Activated T-helper 1 cell treated with anti-CD3 and anti-CD28 coated beads, Interleukin-12 subunit alpha, Interleukin-12 subunit beta, Interleukin-2, Interleukin-4 antibody, amounts not matched to agents 30 ng/mL and 10 ng/mL and 1 ng/mL, durations not matched to agents 14 hours and 24 hours and 36 hours (primary cell): ENCODE measurements at places on chromosomes 5 and 9. TPM values are rescaled to one million over a fixed set of nuclear protein-coding genes. Genes with fewer than 3 reads are reported as not detected.

The SMIM33 gene
- 0.29 and 0.39 TPM in 2 replicates for total RNA-seq

The SMC5 gene
- 49.5 and 53.6 TPM in 2 replicates for total RNA-seq

The TAF11L10 gene
- total RNA-seq: not detected in 2 replicates

DNA sequence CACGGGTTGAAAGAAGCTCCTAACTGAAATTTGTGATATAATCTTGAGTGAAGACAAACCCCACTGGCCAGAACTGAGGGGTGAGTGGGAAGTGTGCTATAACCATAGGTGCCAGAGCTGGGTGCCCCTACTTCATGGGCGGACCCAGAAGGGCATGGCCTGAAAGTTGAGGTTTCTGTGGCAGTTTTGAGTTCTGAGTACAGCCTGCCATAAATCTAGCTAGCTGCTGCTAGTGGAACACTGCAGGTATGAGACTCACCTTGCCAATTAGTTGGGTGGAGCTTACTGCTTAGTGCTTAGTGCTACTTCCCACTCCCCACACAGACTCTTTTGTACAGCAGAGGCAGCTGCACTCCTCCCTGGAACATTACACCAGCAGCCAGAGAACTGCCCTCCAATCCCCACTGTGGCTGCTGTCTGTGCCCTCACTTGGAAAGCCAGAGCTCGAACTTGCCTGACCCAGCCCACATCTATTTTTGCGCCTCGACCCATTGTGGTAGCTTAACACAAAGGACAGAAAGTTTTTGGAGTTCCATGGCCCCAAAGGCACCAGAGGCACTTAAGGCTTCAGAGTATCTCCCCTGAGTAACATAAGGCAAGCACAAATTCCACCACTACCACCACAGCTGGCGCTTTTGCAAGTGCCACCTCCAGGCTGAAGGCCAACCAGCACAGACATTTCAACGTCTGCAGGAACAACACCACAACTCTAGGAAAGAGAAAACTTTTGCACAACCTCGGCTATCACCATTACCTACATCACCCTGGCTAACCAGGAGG, 27.1 kb upstream of the PTGER4 start:
- DNase-seq: peak; percentile 17

- DNase-seq: no peak
Measured at GRCh38 chr5:71910741-71911140, 191.7 kb downstream of the CARTPT start.

The PCDHGA3 gene
- total RNA-seq: 0.10 TPM in 1 of 2 replicates, not detected in the other

The PPIC gene
- total RNA-seq: not detected in 2 replicates

DNA sequence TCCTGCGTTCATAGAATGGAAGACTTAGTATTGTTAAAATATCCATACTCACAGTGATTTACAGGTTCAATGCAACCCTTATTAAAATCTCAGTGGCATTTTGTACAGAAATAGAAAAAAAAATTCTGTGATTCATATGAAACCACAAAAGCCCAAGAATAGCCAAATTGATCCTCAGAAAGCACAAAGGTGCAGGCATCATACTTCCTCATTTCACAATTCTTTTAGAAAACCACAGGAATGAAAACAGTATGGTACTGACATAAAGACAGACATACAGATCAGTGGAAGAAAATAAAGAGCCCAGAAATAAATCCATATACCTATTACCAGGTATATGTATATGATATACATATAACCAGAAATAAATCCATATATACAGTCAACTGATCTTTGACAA, 86.8 kb upstream of the MEGF10 start:
- no peak for DNase-seq

DNA sequence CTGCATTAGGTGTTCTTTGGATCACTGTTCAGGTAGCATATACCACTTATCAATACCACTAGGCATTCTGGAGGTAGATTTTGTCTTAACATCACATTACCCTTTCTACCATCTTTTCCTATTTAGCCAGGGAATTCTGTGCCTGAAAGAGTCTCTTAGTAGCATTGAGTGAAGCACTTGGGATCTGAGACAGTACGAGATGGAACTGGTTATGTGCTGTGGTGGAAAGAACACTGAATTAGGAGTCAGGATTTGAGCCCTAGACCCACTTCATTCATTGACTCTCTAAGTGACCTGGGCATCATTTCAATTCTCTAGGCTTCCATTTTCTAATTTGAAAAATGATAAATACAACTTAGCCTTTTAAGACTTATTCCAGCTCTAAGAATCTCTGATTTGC, 291.1 kb downstream of the DMAC1 start:
- DNase-seq: no peak

The OTP gene
- total RNA-seq: not detected in 2 replicates

DNA sequence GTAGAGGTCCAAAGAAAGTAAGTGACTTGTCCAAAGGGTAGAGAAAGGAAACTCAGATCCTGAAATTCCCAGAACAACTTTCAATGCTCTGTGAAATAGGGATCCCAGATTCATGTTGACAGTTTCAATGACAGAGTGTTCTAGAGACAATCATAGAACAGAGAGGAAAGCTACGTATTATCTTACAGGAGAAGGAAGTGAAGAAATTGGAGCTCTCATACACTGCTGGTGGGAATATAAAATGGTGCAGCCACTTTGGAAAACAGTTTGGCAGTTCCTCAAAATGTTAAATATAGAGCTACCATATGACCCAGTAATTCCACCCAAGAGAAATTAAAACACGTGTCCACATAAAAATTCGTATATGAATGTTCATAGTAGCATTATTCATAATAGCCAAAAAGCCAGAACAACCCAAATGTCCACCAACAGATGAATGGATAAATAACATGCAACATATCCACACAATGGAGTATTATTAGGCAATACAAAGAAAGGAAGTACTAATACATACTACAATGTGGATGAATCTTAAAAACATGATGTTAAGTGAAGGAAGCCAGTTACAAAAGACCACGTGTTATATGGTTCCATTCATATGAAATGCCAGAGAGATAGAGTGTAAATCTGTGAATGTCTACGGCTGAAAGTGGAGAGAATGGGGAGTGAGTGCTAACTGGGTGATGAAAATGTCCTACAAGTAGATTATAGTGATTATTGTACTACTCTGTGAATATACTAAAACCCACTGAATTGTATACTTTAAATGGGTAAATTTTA, 197.1 kb downstream of the NTRK2 start:
- DNase-seq: no peak

GRCh38 chr9:89714321-89714720, 109.5 kb downstream of the GADD45G start:
- DNase-seq: no peak

- no peak for DNase-seq
Measured at GRCh38 chr5:55853818-55854217, 2.7 kb downstream of the IL31RA start.

DNA sequence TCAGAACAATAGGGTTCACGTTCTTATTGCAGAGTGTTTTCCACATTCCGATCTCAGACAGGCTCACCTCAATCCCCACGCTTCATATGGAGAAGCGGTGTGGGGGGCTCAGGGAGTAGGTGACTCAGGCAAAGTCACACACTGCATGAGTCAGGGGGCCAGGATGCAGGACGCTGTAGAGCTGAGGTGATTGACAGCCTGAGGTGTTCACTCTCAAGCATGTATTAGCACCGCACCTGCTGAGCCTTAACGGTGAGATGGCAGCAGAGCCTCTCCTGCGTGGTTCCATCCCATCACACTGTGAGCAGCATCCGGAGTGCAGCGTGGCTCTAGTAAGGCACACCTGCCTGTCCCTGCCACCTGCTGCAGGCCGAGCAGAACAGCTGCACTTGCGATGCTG, 194.0 kb downstream of the IRX2 start:
- no peak for DNase-seq

- no peak for DNase-seq
Measured at GRCh38 chr5:109652096-109652495, 37.6 kb upstream of the MAN2A1 start.

DNA sequence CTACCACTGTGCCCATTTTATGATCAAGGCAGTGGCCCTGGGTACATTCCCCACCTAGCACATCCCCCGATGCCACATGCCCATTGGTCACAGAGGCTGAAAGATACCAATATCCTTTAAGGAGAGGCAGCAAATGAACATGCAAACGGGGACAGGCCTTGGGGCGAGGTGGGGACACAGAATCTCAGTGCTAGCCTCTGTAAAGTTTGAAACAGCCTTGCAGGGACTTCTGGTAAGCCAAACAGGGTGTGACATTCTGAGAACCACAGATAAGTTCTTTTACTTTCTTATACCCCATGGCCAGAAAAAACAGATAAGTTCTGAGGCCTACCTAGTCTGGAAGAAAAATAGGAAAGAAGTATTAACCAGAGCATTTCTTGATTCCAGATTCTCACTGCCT, 60.5 kb downstream of the ACER2 start:
- no peak for DNase-seq

- no peak for DNase-seq
Measured at GRCh38 chr5:59704936-59705335, 188.6 kb downstream of the PDE4D start.
